Stimulated activated CD4-positive, alpha-beta T cell treated with anti-CD3 and anti-CD28 coated beads, Interleukin-2, amount 100 ng/mL, for 24 hours (primary cell): ENCODE measurements at places on chromosomes 3 and 15.

- DNase-seq: no peak
Observed at GRCh38 chr15:72199205-72199515, 1.6 kb upstream of the GRAMD2A start.

DNA sequence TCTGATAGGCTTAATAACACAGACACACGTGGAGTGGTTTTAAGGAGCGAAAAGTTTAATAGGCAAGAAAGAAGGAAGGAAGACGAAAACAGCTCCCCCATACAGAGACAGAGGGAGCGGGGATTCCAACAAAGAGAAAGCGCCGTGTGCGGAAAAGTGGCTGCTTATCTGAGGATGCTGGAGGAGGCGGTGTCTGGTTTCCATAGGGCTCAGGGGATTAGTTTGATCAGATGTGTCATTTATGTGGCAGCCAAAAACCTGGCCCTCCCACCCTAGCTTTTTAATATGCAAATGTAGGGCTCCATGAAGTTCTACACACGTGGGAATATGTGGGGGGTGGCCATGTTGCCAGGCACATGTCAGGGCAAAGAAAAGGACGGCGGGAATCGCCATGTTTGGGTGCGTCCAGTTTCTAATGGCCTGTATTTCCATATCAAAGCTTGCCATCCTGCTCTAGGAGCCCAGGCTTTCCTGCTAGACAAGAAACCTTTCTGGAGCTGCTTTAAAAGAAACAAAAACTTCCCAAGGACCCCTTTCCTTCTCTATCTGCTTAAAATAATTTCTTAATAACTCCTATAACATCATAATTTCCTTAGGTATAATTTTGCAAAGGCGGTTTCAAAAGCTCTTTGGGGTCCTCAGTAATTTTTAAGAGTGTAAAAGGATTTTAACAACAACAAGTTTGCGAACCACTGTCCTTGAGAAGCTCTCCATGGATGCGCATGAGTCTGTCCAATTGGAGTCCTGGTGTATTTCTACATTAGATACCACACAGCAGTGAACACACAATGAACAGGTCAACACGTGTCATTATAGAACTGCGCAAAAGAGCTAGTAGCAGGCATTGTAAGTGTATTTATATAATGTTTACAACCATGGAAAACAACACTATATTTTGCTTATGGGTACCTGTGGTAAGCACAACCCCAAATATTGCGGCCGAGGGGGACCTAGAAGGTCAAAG lies 622 bp upstream of the ZNF589 start:
- no peak for DNase-seq

GRCh38 chr3:170864525-170865208 lies 5.3 kb downstream of the RPL22L1 start:
- no peak for DNase-seq

GRCh38 chr3:165642761-165643420 lies 194.3 kb downstream of the BCHE start:
- no peak for DNase-seq

DNA sequence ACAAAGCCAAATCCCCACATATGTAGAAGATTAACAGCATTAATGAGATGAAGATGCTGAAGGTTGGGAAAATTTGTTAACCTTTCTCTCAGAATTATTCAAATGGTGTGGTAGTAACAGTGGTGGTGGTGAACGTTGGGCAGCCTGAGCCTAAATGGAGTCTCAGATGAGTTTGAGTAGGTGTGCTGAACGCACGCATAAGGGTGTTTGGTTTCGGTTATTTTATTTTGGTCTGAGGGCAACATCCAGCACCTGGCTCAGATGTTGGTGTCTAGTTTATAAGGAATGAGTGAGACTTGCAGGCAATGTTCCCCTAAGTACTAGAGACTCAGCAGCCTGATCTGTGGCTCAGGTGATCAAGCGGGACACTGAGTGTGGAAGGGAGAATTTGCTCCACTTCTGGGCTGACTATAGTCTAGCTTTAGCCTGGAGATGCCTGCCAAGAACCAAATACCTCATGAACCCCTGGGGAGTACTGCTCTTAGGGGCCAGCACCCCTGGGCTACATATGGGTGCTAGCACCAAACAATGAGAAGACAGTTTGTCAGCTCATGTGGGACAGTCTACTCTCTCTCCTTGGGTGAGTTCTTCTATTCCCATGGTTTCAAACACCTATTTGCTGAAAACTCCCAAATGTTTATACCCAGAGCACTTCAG lies 39.5 kb upstream of the ATP2C1 start:
- no peak for DNase-seq

DNA sequence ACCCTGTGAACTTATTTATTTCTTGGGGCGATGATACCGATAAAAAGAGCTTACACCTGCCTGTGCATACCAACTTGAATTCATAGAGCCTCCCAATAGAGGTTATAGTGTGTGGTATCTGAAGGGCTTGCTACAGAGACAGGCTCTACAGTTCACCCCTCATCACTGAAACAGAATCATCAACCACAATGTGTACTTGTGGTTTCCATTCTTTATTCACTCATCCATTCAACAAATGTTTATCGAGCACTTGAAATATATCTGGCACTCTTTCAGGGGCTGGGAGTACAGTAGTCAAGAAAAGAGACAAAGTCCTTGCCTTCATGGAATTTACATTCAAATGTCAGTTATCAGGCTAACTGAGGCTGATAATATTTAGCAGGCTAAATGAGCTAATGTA lies 134.4 kb upstream of the SKOR1 start:
- no peak for DNase-seq

DNA sequence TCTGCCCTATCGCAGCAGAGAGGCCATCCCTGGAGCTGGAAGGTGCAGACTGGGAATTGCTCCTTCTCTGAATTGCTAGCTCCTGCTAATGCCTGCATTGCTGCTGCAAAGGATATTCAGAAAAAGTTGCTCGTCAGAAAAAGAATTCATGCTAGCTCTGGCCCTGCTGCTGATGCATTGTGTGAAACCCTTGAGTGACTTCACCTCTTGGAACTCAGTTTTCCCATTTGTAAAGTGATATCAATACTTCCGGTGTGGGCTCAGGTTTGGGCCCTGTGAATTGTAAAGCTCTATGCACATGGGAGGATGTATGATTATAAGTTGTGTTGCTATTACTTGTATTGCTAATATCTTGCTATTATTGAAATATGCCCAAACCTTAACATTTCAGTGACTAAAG lies 11.4 kb downstream of the SQOR start:
- no peak for DNase-seq

DNA sequence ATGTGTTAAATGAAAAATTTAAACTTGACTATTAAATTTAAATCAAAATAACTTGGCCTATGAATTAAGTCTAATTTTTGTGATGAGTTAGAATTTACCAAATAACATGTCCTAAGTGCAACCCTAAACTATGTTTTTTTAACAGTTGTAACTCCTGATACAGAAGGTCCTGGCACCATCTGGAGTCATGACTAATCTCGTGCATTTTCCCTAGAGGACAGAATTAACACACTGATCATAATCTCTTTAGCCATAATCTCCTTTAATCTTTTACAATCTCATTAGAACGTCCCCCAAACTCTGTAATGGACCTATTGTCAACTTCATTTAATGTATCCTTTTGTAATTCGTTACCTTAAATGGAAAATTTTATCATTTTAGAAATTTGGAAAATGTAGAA lies 100.6 kb downstream of the SUCNR1 start:
- DNase-seq: no peak

GRCh38 chr15:92028389-92028724 lies 174.8 kb downstream of the SLCO3A1 start:
- no peak for DNase-seq

- no peak for DNase-seq
Observed at GRCh38 chr3:151881137-151881536, 7.7 kb downstream of the SUCNR1 start.

DNA sequence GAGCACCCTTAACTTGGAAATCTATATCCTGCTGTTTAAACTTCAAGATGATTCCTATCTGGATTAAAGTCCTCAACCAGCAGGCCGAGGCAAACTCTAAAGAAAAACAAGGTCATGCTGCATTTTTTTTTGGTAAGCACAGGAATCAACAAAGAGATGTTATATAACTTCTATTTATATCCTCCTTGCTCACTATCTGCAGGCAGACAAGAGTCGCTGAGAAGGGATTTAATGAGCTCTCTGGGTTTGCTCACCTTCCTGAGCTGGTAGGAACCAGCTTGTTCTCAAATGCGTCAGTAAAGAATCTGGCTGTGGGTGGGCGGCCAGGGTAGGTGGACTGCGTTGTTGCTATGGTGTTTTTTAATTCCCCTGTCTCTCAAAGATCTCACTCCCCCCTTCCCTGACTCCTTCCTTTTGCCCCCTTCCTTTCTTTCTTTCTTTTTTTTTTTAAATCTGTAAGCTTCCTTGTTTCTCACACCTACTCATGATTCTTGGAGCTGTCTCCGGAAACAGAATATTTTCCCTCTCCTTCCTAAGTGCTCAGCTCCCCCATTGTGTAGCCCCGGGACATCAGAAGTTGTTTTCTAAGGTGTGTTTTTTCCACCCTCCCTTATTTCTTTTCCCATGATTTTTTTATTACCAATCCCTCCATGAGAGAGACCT lies 228.8 kb upstream of the BHLHE40 start:
- DNase-seq: no peak

DNA sequence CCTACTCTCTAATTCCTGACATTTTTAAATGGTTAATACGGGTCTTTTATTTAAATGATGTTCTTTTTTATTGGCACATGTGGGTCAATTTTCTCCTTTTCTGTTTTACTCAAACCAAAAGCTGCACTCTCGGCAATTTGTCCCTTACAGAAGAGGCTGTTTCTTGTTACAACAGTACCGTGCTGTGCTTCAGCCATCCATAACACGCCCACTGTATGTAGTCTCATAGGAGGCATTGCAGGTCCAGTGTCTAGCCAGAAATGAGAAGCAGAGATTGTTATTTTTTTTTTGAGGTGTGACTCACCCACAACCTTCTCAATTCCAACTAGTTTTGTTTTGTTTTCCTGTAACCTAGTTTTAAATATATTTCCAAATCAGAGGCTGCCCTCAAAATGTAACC lies 164.6 kb downstream of the GMNC start:
- no peak for DNase-seq

DNA sequence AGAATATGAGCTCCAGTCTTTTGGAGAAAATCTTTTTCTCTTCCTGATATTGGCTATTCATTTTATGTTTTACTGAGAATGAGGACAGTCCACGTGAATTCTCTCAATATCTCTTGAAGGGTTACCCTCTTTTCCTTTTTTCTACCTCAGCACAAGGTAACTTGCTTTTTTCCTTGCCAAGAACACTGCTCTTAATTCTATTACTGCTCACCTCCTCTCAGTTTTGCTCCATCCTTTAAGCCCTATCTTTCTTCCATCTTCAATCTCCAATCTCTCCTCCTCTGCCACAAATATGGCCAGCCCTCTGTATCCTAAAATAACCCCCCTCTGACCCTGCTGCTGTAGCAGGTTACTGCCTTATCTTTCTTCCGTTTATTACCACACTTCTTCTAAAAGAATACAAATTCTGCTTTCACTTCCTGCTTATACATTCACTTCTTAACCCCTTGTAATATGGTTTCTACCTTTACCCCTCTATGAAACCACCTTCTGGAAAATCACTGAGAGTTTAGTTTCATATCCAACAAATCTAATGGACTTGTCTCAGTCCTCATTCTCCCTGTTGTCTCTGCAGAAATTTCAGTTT lies 89.0 kb downstream of the NFKBIZ start:
- no peak for DNase-seq

GRCh38 chr3:155360281-155360680 lies 66.8 kb upstream of the STRIT1 start:
- no peak for DNase-seq

DNA sequence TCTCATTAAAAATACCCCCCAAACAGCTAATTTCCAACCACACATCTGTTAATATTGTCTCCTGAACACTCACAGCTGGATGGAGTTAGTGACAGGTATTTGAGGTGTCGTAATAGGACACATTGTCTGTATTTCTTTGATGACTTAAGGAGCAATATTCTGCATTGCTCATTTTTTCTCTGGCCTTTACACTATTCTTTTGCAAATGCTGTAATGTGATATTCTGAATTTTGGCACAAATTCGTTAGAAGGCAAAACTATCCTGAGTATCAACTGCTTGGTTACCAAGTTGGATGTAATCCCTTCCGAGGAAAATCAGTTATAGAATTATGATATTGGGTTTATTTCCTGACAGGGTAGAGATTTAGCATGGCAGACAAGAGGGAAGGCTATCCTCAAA lies 1030.2 kb downstream of the MCTP2 start:
- no peak for DNase-seq

- DNase-seq: no peak
Observed at GRCh38 chr3:32903953-32904352, 47.5 kb upstream of the CCR4 start.

GRCh38 chr15:45126535-45127158 lies 3.0 kb downstream of the DUOXA1 start:
- DNase-seq: peak; percentile 56

GRCh38 chr15:97604677-97605076 lies 355.8 kb upstream of the ARRDC4 start:
- no peak for DNase-seq

DNA sequence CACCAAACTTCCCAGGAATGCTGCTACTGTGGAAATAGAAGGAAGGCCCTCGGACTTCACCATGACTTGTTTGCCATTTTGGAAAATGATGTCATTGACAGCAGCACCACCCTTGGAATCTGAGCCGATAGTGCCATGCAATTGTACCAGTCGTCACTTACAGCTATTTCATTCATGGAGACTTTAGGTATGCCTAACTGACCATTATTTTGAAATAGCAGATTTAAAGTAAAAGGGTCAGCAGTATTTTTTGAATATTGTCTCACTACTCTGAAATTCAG lies 66.0 kb upstream of the ARL8B start:
- no peak for DNase-seq

GRCh38 chr3:65963787-65964677 lies 74.7 kb downstream of the MAGI1 start:
- DNase-seq: peak; percentile 62

GRCh38 chr3:187858041-187858440 lies 112.8 kb upstream of the BCL6 start:
- no peak for DNase-seq

DNA sequence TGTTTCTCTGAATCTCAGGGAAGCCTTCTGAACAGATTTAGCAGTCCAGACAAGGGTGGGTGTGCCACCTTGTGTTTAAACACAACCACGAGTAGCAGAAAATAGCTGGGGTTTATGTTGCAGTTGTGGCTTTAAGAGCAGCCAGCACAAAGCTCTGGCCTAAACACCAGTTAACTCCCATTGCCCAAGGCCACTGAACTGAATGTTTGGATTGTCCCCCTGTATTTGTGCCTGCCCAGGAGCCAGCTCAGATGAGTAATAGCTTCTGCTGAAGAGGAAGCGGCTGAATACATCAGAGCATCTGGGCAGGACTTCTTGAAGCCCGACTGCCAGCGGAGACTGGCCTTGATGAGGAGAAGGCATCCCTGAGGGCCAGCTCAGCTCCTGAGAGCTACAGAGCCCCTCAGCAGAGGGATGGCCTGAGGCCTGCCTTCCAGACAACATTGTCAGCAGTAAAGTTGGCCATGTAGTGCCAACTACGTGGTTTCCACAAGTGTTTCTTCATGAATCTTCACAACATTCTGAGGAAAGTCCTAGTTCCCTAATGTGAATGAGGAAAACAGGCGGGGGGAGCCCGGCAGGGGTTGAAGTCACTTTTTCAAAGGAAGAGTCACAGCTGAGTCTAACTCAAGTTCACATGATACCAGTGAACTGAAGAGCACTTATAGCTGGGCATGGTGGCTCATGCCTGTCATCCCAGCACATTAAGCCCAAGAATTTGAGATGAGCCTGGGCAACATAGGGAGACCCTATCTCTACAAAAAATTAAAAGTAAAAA lies 65.8 kb upstream of the ZBTB38 start:
- DNase-seq: no peak
